Neural progenitor cell (in vitro differentiated cells): ENCODE measurements at places on chromosomes 2 and 18.
A peak's percentile ranks its signal among the peaks of the same experiment; 100 is the strongest.

DNA sequence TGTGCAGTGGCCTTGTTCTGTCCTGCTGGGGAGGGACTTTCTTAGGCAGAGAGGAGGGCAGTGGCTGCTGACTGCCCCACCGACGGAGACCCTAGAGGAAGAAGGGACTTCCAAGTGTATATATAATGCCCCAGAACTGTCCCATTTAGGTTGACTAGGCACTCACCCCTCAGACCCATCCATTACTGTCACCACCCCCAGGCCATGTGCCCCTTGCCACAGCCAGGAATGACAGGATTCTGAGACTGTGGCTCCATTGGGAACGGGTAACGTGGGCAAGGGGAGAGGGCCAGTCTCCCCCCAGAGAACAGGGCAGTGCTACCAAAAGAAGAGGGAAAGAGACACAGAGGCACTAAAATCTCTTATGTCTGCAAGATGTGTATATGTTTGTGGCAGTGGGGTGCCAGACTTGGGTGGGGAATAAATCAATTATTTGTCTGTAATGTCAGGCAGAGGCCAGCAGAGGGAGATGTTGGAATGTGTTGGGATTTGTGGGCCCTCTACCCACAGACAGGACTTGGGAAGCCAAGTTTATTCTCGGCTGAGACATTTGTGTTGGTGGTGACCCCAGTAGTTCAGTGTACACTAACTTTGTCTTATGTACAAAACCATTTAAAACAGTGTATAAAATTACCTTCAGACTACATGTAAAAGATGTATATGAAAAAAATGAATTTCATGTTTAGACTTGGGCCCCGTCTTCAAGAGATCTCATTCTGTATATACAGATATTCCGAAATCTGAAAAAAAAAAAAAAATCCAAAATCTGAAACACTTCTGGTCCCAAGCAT lies 24.0 kb upstream of the TMEM37 start:
- DNase-seq, result peak; percentile 70

GRCh38 chr2:195343540-195343939 lies 313.5 kb upstream of the SLC39A10 start:
- DNase-seq, result no peak

GRCh38 chr2:125364192-125364983 lies 1291.6 kb upstream of the GYPC start:
- DNase-seq, result no peak

DNA sequence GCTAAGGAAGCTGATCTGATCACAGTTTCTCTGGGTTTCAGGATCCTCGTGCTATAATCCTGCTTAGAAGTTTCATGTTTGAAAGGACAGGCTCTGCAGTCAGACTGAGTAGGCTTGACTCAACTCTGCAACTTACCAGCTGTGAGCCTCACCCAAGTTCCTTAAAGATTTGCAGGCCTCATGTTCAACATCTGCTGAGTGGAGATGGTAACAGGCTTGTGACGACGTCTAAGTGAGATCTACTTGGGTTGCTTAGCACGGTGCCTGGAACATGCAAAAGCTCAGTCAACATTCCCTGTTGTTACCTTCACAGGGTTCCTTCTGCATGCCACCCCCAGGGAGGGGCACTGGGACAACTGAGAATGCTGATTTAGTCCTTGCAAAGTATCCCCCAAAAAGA lies 164.2 kb downstream of the C1D start:
- no peak for DNase-seq

DNA sequence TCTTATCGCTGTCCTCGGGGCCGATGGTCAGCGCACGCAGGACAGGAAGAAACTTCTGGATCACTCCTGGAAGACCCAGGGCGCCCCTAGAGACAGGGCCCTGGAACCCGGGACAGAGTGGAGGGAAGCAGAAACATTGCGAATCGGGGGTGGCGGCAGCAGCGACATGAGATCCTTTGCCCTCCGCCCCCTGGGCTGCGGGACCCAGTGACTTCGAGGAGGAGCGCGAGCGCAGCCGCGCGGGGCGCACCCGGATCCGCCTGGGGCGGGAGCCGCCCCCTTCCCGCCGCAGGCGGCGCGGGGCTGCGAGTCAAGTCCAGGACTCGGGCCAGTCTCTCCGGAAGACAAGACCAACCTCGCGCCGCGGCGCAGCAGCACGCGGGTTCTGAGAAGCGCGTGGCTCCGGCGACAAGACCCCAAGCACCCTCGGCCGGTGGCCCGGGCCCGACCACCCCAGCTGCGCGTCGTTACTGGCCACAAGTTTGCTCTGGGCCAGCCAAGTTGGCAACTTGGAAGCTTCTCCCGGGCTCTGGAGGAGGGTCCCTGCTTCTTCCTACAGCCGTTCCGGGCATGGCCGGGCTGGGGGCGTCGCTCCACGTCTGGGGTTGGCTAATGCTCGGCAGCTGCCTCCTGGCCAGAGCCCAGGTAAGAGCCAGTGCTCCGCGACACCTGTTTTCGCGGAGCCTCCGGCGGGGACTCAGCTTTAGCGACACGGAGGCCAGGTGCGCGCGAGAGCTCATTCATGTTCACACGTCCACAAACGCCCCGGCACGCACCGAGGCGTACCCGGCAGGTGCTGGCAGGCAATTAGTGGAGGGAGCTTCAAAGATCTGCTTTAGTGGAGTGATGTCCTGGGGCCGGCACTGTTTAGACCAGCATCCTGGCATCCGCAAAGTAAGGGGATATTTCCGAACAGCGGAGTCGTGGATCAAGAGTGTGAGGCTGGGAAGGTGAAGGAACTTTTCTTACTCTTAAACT lies at the start of gene PTH2R:
Gene PTH2R (plus strand): TSS at position 319 of the 978 bp plus-strand sequence. CDS start 252 bp downstream, at position 571.
- peak; percentile 67 for DNase-seq

DNA sequence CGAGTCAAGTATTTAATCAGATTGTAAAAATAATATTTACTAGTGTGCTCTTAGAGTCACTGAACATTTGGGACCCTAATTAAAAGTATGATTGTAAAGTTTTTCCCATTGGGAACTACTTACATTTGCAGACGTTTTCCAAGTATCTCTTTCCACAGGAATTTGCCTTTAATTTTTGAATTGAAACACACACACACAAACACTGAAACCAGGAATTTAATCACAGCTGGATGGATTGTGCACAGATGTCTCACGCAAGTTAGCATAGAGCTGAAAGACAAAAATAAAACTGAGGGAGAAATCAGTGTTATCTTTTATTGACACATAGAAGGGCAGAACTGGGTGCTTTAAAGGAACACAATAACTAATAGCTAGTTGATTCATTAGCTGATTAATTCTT lies 230.7 kb downstream of the RND3 start:
- DNase-seq, result no peak

DNA sequence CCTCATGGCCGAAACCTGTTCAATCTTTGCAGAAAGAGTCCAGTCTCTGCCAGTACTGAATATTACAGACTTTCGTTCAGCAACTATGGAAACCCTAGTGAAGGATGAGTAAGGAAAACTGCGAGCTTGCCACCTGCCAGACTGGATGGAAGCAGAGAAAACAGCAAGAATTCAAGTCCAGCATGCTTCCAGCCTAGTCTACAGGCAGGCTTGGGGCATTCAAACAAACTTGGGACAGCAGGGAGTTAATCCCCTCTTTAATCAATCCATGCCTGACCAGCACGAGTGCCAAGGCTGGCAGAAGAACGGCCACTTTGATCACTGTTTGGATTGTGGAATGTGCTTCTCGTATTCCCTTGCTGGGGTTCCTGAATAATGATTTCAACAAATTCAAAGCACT lies 145.2 kb downstream of the EPHA4 start:
- peak; percentile 27 for DNase-seq

DNA sequence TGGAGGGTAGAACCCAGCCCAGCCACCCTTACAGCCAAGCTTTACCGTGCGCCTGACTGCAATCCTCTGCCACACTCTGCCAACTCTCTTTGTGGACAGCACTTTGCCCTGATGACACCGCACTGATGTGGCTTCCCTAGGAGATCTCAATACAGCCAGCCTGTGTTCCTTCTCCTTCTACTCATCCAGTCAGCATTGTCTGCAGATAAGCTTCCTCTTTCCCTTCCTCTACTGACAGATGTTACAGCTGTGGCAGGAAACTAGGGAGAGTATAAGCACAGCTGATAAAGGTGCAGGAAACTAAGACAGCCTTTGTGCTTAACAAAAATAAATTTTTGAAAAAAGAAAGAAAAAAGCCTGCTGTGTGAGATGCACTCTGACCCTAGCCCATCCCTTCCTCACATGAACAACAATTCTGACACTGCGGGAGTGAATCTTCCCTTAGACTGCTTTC lies 25.0 kb downstream of the CEP68 start:
- no peak for DNase-seq

DNA sequence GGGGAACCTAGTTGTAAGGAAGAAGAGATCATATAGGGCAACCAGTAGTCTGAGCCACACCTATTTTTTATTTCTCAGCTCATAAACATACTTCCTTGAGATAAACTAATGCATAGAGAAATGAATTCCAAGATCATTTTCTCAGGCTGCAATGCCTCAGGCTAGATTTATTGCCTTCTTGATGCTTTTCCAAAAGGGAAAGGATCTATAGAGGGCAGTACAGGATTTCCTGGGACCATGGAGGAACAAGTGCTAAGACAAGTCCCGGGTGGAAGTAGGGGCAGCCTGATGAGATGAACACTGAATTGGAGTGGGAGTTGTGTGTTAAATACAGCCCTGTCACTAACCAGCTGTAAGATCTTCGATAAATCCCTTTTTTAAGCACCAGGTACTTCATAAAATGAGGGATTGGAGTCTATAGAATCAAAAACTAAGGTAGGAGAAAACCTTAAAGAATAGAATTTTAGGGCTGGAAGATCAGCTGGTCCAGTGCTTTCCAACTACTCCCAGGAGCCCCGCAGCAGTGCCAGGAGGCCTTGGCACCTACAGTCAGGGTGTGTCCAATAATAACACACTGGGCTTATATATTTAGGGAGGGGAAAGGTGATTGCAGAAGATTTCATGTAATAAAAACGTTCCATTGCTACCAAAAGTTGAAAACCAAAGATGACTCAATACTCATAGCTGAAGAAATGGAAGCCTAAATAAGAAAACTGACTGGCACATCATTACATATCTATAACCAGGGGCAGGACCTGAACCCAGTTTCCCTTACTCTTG lies 58.1 kb downstream of the SERTAD2 start:
- peak; percentile 59 for DNase-seq
